Hippocampal formation (tissue), 2 donors: ENCODE measurements at places on chromosomes 7 and 10.

DNA sequence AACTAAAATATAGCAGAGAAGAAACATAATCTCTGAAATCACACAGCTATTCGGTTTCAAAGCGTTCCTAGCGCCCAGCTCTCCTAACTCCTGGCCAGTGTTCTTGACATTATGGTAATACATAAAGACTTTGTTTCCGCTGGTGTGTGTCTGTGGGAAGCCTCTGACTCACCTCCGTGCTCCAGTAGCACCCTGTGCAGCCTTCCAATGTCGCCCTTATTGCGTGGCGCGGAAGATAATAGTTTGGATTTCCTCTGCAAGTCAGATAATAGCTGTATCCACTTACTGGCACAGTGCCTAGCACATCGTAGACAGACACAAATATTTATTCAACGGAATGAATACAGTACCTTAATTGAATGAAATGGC is 570 bp downstream of the BMS1 start:
- no peak for DNase-seq

GRCh38 chr7:92634924-92635519 is 44.8 kb upstream of the FAM133B start:
- no peak for DNase-seq

DNA sequence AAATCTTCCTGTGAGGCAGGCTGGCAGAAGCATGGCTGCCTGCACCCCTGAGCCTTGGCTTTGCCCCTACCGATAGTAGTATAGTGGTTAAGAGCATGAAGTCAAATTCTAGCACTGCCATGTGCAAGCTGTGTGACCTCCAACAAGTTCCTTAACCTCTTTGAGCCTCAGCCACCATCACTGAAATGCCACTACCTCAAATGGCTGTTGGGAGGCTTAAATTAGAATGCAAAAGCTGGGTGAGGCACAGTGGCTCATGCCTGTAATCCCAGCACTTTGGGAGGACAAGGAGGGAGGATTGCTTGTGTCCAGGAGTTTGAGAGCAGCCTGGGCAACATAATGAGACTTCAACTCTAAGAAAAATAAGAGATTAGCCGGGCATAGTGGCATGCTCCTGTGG is 8.4 kb downstream of the SFRP5 start:
- no peak for DNase-seq

- no peak for DNase-seq
These were observed 41.6 kb upstream of the SDHAF3 start for GRCh38 chr7:97075928-97076327.
